Activated CD8-positive, alpha-beta memory T cell treated with anti-CD3 and anti-CD28 coated beads for 36 hours (primary cell): ENCODE measurements at places on chromosomes 12 and 14. TPM values are rescaled to one million over a fixed set of nuclear protein-coding genes. Genes with fewer than 3 reads are reported as not detected.

Gene MGP
- not detected for total RNA-seq

Gene HCAR1
- 0.08 TPM for total RNA-seq

Gene TNS2
- 2.3 TPM for total RNA-seq

Gene TIMELESS
- total RNA-seq, result 60.3 TPM

Gene RD3L
- total RNA-seq, result not detected

Gene TTC6
- not detected for total RNA-seq

Gene GPRC5D
- total RNA-seq, result not detected

Gene GUCY2C
- not detected for total RNA-seq

Gene TMEM132C
- not detected for total RNA-seq

Gene TBC1D30
- 2.8 TPM for total RNA-seq

Gene INSM2
- not detected for total RNA-seq

Gene DNAJC22
- not detected for total RNA-seq

Gene CMA1
- total RNA-seq, result not detected

Gene KSR2
- 0.02 TPM for total RNA-seq

Gene MORN3
- 1.6 TPM for total RNA-seq

Gene RNASE7
- not detected for total RNA-seq

Gene TMPRSS12
- not detected for total RNA-seq

Gene A2ML1
- not detected for total RNA-seq

Gene NELL2
- total RNA-seq, result 50.0 TPM

Gene OR10P1
- total RNA-seq, result not detected

Gene KRT77
- not detected for total RNA-seq

Gene DUSP6
- 26.8 TPM for total RNA-seq
